ENCODE measurements at places on chromosomes 11 and 22.

DNA sequence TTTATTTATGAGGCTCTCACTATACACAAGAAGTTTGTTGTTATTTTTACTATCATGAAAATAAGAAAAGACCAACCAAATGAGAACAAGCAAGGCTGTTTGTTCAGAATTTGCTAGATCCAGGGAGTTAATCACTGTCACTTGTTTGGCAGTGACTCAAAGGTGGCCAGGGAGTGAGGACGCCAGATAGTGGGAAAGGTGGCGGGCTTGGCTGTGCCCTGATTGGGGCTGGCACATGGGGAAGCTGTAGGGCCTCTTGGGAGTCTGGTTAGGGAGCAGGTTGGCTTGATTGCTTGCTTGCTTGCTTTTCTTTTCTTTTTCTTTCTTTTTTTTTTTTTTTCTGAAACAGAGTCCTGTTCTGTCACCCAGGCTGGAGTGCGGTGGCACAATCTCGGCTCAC, 53.1 kb upstream of the SLC22A12 start:
- no peak for DNase-seq

GRCh38 chr11:123247813-123248379, 52.8 kb upstream of the CLMP start:
- DNase-seq: no peak

DNA sequence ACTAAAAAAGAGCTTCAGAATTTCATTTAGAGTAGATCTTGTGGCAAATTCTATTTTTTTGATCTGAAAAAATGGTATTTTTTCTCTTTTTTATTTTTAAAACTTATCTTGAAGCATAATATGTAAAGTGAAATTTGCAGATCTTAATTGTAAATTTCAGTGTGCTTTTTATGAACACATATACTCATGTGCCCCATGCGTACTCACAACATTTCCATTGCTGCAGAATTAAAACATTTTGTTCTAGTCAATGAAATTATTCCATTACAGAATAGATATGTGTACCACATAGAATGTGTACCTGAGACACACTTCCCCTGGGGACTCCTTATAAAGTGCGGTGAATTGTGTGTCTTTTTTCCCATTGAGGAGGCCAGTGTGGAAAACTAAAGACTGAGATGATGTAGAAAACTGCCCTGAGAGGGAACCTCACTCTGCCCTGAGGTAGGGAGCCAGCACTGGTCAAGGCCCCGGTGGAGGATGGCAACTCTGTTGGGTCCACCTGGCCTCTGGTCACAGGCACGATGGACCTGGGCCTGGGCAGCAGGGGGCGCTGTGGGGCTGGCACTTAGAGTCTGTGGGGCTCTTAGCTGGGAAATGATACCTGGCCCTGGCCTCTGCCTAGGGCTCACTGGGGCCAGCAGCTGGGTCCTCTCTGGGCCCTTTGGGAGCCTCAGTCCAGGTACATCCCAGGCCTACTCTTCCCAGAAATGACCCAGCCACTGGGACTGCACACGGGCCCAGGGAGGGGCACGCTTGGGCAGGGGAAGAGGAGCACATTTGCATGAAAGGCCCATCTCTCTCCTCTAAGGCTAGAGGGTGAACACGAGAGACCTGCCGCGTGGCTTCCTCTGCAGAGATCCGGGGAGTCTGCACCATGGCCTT, 77.9 kb upstream of the TOP3B start:
- DNase-seq: no peak

GRCh38 chr22:41568811-41569210, 8.0 kb downstream of the CSDC2 start:
- no peak for DNase-seq

GRCh38 chr11:31114442-31114841, 255.1 kb downstream of the DCDC1 start:
- no peak for DNase-seq

DNA sequence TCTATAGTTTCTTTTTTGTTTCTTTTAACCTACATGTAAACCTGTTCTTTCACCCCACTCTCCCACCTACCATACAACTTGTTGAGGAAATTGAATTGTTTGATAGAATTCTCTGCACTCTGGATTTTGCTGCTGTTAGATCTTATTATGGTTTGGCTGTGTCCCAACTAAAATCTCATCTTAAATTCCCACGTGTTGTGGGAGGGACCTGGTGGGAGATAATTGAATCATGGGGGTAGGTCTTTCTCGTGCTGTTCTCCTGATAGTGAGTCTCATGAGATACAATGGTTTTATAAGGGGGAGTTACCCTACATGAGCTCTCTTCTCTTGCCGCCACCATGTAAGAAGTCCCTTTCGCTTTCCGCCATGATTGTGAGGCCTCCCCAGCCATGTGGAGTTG, 15.0 kb upstream of the PITPNB start:
- DNase-seq: no peak

- no peak for DNase-seq
Observed at GRCh38 chr11:131928992-131929391, 558.6 kb downstream of the NTM start.

DNA sequence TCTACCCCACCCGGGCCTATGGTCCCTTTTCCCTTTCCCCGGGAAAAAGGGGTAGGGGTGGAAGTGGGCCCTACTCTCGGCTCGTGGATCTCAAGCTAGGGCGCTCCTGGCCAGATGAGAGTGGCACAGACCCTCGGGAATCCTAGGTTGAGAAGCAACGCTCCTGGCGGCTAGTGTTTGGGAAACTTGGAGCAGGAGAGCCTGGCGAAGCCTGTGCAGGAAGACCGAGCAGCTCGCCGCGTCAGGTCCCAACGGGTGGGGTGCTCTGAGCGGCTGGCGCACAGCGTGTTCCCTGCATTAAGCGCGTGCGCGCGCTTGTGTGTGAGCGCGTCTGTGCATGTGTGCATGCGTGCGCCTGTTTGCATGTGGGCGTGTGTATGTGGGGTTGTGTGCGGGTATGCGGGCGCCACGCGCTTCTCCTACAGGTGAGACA, 7.1 kb upstream of the FLI1 start:
- no peak for DNase-seq

DNA sequence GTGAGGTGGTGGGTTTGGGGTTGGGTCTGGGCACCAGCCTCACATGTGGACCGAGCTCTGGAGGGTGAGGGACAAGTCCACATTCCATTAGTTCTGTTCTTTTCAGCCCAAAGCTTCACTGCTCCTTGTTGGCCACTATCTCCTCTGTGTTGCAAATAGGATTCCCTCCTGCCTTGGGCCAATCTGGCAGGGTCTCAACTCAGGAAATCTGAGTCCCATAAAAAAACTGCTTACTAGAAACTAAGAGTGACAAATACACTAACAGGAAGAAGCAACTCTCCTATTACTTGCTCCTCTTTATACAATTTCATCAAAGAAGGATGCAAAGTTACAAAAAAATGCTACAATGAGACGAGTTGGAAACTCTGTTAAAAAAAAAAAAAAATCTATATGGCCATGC, 66.2 kb upstream of the CSNK1E start:
- no peak for DNase-seq

- DNase-seq: no peak
Observed at GRCh38 chr22:38735465-38736256, 20.1 kb downstream of the SUN2 start.

DNA sequence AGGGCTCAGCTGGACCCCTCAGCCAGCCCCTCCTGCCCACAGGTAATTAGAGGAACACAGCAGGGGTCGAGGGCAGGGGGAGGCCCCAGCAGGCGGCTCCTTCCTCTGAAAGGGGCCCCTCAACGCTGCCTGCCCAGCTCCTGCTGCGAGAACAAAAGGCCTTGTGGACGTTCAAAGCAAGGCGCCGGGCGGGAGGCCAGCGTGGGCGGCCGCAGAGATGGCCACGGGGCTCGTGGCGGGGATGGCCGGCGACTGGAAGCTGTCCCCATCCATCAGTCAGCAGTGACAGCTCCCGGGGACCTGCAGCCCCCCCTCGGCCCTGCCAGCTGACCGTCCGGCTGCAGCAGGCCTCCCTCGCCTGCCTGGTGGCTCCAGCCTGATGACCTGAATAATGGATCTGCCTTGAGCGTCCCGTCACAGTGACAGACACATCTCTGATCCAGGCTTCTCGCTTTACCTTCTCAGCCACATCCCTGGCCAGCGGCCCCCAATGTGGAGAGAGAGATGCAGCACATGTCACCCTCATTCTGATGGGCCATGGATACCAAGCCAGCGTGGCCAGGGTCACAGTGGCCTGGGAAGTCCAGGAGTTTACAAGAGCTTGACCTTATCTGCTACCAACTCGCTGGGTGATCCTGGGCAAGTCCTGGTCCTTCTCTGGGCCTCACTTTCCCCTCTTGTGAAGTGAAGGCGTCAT, 159.3 kb downstream of the MN1 start:
- no peak for DNase-seq

DNA sequence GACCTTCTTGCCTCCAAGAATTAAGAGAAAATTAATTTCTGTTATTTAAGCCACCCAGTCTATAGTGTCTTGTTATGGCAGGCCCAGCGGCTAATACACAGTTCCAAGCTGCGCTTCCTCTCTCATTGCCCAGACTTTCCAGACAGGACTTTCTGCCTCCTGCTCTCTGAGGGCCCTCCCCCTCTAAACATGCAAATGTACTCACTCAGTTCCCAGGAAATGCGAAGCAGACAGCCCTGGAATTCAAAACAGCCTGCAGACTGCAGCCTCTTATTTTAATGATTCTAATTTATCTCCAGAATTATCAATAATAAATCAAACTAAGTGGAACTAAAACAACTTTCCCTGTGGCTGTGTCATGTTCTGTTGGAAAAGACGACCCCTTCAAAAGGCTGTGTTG, 115.5 kb upstream of the ISX start:
- DNase-seq: no peak

- DNase-seq: no peak
Observed at GRCh38 chr11:120575461-120575860, 63.9 kb downstream of the GRIK4 start.

- no peak for DNase-seq
Observed at GRCh38 chr11:16942342-16942741, 71.9 kb downstream of the PLEKHA7 start.

GRCh38 chr22:45268958-45269844, 15.5 kb upstream of the UPK3A start:
- no peak for DNase-seq

DNA sequence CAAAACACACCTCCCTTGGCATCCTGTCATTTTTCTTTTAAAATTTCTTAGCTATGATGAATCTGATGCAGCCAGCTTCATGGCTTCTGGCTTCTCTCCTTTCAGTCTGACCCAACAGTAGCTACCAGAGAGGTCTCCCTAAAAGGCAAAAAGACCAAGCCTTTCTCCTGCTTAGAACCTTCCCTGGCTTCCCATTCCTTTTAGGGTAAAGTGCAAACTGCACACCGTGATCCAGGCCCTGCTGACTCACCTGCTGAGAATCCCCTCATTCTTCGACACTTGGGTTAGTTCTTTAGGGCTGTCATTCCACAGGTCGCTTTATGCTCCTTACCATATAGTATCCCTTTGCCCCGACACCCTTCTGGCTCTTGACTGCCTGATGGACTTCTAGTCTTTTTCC, 362.4 kb downstream of the MIAT start:
- no peak for DNase-seq

- DNase-seq: no peak
Observed at GRCh38 chr11:18567081-18567480, 21.5 kb downstream of the UEVLD start.

DNA sequence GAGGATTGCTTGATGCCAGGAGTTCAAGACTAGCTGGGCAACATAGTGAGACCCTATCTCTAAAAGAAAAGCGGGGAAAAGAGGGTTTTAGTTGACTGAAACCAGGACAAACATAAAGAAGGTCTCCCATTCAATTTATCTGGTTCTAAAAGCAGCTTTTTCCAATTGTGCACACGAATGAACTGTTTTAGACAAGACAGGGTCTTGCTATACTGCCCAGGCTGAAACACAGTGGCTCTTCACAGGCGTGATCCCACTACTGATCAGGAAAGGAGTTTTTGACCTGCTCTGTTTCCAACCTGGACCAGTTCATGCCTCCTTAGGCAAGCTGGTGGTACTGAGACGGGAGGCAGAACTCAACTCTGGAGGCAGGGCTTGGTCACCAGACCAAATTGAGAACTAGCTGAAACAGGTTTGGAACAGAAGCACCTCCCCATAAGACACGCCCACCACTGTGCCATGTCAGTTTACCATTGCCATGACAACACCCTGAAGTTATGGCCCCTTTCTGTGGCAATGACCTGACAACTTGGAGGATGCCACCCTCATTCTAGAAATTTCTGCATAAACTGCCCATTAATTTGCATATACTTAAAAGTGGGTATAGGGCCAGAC, 2.8 kb upstream of the NUCB2 start:
- no peak for DNase-seq

DNA sequence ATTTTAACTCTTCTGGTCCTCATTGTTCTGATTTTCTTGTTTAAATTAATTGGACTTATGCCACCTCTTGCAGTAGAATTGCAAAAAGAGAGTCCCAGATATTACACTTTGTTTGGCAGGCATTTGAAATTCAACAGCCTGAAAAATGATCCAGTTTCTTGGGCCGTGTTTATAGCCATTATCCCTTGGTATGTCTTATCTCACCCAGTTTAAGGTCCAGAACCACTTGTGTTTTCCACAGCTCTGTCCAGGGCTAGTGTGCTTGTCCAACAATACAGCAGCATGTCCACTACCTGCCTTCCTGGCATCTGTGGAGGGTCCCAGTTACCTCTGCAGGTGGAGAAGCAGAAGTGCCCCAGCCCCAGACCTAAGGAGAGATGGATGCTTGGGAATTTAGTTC, 397.4 kb downstream of the SOX6 start:
- no peak for DNase-seq

GRCh38 chr22:45007391-45008185, 2.2 kb downstream of the PHF21B start:
- DNase-seq: no peak

- DNase-seq: no peak
Observed at GRCh38 chr11:61700212-61700611, 20.0 kb downstream of the DAGLA start.

- DNase-seq: no peak
Observed at GRCh38 chr22:33865248-33865647, 55.0 kb downstream of the LARGE1 start.

- DNase-seq: no peak
Observed at GRCh38 chr11:71305451-71306125, 53.2 kb upstream of the SHANK2 start.

DNA sequence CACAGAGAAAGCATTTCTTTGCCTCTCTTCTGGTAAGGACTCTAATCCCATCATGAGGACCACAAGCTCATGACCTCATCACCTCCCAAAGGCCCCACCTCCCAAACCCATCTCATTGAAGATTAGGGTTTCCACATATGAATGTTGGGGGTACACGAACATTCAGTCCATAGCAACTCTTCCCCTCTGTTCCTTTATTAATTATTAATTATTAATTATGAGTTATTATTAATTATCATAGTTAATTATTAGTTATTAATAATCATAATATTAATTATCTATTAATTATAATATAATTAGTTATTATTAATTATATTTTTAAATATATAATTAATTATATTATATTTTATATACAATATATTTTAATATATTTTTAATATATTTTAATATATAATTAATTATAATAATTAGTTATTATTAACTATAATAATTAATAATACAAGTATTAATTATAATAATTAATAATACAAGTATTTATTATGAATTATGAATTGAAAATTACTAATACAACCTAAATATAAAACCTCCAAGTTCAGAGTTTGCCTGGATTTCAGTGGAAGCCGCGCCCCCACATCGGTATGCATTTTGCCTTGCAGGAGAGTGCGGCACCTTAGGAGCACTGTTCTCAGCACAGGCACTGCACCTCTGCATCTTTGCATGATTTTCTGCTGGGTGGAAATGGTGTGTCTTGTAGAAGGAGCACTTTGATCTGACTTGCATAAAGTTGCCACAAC, 128.0 kb upstream of the FGF3 start:
- no peak for DNase-seq
